T-cell (primary cell): ENCODE measurements at places on chromosomes 5 and 9. TPM values are rescaled to one million over a fixed set of nuclear protein-coding genes. Genes with fewer than 3 reads are reported as not detected.

Gene CD180
- 0.16 TPM for total RNA-seq

Gene DDX4
- total RNA-seq, result not detected

Gene PBX3
- total RNA-seq, result 30.6 TPM

Gene F2RL2
- total RNA-seq, result not detected

Gene FOXD4L5
- total RNA-seq, result not detected

Gene CARTPT
- not detected for total RNA-seq

Gene IL33
- 0.22 TPM for total RNA-seq

Gene PAEP
- not detected for total RNA-seq

Gene TOMM5
- 44.8 TPM for total RNA-seq

Gene SMC2
- 6.0 TPM for total RNA-seq

Gene KIAA0825
- total RNA-seq, result 1.6 TPM

Gene CMYA5
- 0.41 TPM for total RNA-seq

DNA sequence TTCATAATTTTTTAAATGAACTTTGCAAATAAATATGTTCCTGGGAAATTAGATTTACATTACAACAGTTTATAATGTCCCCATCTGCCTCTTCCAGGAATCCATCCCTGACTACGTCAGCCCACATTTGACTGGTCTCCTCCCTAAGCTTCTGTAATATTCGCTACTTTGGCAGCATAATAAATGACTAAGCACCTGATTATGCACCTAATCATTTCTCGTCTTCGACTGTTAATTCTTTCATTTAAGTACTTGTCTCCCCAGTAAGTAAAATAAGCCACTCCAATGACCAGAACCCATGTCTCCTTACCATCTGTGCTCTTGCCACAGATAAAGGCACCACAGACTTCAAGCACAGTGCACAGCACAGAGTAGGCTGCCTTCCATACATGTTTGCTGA, 122.7 kb downstream of the DENND1A start:
- no peak for DNase-seq

- no peak for DNase-seq
Measured at GRCh38 chr9:12908895-12909294, 134.1 kb downstream of the LURAP1L start.

DNA sequence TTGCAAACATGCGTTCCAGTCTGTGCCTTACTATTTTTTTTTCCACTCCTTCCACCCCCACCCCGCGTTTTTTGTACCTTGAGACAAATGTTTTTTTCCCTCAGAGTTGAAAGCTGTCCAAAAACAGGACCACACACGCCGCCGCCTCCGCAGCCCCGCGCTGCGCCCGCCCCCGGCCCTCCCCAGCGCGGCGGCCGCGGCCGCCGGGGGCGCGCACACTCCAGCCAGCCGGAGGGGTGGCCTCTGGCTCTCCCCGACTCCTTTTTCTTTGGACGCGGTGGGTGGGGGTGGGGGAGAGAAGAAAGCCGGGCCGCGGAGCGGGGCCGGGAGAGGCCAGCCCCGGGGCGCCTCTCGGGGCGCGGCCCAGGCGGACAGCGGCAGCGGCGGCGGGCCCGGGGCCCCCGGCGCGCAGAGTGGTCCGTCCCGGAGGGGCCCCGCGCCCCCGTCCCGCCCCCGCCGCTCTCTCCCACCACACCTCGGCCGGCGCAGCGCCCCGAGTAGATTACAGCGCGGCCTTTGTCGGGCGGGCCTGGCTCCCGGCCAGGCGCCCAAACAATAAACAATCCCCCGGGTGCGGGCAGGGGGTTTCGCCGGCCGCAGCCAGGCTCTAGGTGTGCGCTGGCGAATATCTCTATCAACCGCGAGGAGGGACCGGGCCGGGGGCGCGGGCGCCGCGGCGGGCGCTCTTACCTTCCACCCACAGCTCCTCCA, 10.9 kb downstream of the PTCH1 start:
- DNase-seq, result peak; percentile 25

GRCh38 chr5:107542428-107542827, 128.3 kb downstream of the EFNA5 start:
- DNase-seq, result no peak

- no peak for DNase-seq
Measured at GRCh38 chr5:63963080-63963735, 963 bp upstream of the HTR1A start.

DNA sequence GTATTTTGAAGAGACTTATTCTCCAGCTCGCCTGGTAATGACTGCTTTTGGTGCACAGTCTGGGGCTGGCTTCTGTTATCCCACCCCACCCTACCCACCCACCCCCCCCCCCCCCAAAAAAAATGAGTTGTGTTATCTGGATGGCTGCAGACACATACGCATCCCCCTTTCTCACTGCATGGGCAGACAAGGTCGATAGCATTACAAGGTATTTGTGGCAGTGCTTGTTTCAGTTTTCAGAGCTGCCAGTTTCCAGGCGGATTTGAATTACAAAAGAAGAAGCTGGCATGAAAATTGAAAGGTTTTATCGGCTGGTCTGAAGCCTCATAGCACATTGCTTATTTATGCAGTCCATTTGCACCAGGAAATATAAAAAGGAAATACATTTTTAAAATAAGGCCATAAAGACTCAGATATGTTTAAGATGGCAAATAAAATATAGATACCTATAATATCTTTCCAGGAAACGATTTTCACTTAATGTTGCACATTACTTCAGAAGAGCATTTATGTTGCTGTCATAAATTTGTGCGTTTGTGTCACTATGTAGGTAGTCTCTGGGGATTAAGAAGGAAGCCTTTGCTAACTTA, 85.1 kb upstream of the GRHPR start:
- DNase-seq, result no peak

DNA sequence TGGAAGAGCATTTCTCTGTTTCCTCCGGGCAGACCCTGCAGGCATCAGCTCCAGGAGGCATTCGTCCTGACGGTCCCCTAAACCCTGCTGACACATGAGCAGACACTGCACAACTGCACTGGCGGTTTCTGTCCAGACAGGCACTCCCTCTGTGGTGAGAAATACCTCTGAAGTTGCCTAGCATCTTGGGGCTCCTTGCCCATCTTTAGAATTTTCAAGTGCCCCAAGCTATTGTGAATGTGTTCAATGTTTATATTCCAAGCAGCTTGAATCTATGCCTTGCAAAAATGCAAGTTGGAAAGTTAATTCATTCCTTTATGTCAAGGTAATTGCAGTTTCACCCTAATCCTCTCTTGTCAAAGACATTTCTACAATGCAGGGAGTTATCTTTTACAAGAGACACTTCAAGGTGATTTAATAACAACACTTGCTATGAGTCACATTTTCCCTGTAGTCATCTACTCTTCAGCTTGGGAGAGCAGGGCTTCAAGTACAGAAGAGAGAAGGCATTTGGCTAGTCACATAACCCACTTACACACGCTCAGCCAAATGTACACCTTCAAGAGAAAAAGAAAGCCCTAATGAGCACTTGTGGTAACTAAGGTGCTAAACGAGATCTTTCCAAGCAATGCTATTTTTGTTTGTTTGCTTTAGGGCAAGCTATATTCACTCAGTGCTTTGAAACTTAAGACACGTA, 302.5 kb downstream of the MLLT3 start:
- DNase-seq, result no peak

GRCh38 chr5:150208187-150209098, 18.6 kb downstream of the SLC6A7 start:
- DNase-seq, result no peak

- no peak for DNase-seq
Measured at GRCh38 chr9:123434619-123435240, 78.7 kb downstream of the CRB2 start.

DNA sequence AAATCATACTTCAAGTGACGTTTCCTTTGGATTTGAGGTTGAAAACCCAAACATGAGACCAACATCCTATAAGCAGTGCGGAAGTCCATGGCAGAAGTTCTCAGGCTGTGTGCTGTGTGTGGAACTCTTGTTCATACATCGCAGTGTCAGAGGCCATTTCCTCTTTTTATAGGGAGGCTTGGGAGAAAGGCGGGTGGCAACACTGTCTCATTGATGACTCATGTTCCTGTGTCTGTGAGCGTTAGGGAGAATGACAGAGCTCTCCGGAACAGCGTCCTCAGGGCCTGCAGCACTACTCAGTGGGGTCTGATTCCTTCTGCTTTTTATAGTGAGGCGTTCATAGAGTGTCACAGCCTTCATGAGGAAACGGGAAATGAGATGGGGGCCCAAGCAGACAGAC, 98.8 kb upstream of the BASP1 start:
- no peak for DNase-seq

DNA sequence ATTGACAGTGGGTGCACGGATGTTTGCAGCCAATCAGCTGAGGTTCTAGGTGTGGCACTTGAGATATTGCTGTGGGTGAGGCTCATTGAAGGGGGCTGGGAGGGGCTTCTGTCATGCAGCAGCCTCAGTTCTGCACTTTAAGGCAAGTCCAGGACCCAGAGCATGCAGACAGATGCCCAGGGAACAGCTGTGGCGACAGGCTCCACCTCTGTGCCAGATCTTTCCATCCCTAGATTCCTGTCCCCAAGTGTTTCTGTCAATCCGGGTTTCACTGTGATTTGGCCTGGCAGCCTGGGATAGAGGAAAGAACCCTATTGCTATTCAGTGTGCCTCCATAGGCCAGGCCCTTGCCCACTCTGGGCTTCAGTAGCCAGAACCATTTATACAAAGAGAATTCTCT, 20.8 kb upstream of the CERCAM start:
- DNase-seq, result no peak

DNA sequence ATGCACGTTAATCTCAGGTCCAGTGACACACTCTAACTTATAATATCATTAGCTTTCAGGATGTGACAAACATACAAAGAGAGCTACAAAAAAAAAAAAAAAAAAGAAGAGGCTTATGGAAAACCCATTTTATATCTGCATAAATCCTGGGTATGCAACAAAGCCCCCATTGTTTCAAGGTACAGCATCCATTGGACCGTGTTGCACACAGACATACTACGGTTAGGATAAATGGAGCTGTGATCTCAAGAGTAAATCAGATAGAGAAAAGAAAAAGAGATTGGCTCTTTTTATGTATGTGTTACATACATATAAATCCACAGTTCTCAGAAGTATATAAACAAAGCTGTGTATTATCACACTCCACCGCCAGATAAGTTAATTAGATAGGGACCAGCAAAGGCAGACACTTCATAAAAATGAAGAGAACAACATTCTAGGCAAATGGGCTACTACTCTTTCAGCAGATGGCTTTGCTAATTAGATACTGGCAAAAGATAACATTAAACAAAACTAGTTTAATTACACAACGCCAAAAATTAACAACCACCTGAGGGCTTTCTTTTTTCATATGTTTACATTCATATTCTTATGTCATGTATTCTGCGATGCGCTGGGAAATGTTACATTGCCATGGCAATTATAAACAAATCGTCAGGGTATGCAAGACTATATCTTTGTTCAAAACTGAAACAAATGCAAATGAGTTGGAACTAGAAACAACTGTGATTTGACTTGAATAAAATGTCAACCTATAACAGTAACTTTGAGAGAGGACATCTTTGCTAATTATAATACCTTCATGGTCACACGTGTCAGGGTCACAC, 304.2 kb downstream of the SEMA5A start:
- DNase-seq, result no peak

- no peak for DNase-seq
Measured at GRCh38 chr5:77859306-77859705, 83.2 kb upstream of the TBCA start.

DNA sequence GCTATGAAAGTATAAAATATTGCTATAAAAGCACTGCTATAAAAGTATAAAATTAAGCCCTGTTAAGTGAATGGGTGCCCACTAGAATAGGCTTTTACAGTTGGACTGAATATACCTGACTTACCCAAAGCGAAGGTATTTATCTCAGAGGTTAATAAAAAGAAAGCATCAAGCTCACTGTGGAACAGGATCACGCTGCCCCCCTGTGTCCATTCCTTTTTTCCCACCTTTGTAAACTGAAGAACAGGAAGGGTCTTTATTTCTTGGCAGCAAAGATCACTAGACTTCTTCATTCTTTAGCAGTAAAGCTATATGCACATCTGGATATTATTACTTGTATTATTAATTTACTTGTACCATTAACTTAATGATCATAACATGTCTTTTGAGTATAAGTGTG, 22.1 kb upstream of the PLPP6 start:
- DNase-seq, result peak; percentile 56

GRCh38 chr9:133839822-133840329, 101.7 kb upstream of the SARDH start:
- DNase-seq, result no peak

- DNase-seq, result no peak
Measured at GRCh38 chr5:96961053-96961452, 25.2 kb downstream of the LNPEP start.

DNA sequence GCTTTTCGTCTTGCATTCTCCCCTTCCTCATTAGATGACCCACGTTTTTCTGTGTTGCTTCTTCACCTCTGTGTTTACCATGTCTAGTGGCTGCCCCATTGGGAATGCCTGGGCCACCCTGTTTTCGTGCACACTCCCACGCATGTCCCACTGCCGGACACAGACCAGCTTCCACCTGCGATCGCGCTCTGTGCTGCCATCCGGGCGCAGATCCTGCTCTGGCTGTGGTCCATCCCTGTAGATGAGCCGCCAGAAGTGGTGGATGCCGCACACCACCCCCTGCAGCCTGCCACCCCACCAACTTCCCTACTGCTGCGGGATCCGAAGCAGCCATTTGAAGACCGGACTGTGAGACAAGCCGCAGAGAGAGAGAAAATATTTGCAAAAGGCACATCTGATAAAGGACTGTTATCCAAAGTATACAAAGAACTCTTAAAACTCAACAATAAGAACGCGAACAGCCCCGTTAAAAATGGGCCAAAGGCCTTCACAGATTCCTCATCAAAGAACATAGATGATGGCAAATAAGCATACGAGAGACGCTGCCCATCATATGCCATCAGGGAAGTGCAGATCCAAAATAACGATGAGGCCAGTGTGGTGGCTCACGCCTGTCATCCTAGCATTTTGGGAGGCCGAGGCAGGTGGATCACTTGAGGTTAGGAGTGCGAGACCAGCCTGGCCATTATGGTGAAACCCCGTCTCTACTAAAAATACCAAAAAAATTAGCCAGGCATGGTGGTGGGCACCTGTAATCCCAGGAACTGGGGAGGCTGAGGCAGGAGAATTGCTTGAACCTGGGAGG, 163.7 kb downstream of the COL23A1 start:
- DNase-seq, result no peak

DNA sequence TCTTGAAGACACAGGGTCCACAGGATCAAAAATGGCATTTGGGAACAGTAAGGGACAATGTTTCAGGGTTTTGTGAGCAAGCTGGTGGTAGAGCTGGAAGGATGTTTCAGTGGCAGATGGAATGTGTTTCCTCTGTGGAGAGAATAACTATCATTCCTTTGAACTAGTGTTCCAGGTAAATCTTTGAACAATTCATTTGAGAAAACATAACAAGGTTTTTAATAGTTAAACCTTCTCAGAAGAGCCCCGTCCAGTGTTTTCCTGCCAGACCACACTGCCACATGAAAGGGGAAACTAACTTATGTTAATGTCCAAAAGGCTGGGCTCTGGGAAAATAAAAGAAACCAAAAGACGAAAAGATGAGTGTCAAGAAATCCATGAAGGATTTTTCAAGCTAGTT, 207.0 kb upstream of the ZNF462 start:
- no peak for DNase-seq

- peak; percentile 76 for DNase-seq
Measured at GRCh38 chr9:4596165-4596922, 65.8 kb upstream of the PLPP6 start.

GRCh38 chr5:10400411-10400810, 41.3 kb upstream of the ROPN1L start:
- DNase-seq, result no peak

- DNase-seq, result no peak
Measured at GRCh38 chr5:14977058-14977685, 105.6 kb upstream of the ANKH start.

- DNase-seq, result no peak
Measured at GRCh38 chr9:21002040-21002439, 29.4 kb downstream of the HACD4 start.

- no peak for DNase-seq
Measured at GRCh38 chr5:169657127-169657526, 20.1 kb downstream of the DOCK2 start.
